OCI-M1 (cell line): ENCODE measurements at places on chromosomes 2 and 18.

- no peak for DNase-seq
These were observed 3.2 kb upstream of the MGAT4A start for GRCh38 chr2:98734162-98734561.

DNA sequence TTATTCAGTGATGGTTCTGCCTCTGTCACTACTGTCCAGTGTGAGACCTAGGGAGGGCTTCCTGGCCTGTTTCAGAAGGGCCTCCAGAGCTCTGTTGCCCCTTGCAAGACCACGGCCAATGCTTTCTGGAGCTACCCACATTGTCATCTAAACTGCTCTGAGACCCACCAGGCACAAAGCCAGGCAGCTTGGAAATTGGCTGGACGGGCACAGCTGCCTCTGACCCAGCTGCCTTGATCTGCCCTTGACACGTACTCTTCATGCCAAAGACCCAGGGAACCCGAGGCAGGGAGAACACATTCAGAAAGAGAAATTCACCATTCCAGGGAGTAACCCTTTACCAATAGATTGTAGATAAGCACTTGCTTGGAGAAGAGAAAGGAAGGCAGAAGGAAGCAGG is 183.7 kb upstream of the SIX2 start:
- no peak for DNase-seq

DNA sequence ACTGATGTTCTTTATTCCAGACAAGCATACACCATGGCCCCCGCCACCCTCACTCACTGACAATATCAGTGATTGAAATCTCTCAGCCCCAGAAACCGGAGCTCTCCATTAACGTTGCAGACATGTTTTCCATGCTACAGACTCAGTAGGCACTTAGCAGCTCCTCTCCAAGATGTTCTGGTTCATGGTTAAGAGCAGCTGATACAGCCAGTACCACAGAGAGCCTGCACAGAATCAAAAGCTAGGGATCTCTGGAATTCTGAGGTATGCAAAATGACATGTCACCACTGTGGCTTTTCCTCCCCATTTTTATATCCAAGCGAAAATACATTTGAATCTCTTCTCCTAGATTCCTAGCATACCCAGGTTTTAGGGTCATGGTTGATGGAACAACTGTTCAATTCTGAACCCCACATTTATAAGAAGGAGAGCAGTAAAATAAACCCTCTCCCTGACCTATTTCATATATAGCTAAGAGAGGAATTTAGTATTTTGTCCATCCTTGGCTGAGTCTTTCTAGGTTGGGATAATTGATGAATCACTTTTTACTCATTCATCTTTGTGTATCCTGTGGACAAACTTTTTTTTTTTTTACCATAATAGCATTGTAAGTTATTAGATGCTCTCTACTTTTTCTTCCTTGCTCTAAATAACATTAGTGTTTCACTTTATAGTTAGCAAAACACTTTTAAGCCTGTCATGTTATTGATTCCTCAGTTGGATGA is 488.4 kb upstream of the PIK3C3 start:
- DNase-seq: no peak

DNA sequence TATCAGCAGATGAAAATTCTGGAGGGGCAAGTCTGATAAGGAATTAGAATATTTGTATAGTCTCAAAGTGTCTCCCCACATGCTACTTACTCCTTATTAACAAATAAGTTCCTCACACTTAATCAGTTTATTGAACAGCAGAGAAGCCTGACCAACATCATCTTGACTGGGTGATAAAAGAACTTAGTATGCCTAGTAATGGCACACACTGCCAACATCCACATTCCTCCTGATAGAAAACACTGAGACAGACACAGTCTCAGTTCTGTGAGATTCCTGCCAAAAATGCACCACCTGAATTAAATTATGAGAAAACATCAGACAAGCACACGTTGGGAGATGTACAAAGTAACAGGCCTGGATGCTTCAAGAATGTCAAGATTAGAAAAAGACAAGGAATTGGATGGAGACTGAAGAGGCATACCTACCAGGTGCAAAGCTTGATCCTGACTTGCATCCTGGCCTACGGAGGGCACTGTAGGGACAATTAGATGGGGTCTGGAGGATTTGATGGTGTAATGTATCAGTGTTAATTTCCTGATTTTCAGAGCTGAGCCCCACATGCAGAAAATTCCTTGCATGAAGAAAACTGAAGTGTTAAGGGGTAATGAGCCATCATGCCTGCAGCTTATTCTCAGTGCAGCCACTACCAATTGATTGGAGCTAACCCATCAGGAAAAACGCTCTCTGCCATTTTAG is 200.4 kb upstream of the SH3BP4 start:
- no peak for DNase-seq

GRCh38 chr2:166128156-166128505 is 311 bp upstream of the SCN1A start:
- no peak for DNase-seq

GRCh38 chr2:181095486-181095885 is 115.1 kb downstream of the UBE2E3 start:
- no peak for DNase-seq

DNA sequence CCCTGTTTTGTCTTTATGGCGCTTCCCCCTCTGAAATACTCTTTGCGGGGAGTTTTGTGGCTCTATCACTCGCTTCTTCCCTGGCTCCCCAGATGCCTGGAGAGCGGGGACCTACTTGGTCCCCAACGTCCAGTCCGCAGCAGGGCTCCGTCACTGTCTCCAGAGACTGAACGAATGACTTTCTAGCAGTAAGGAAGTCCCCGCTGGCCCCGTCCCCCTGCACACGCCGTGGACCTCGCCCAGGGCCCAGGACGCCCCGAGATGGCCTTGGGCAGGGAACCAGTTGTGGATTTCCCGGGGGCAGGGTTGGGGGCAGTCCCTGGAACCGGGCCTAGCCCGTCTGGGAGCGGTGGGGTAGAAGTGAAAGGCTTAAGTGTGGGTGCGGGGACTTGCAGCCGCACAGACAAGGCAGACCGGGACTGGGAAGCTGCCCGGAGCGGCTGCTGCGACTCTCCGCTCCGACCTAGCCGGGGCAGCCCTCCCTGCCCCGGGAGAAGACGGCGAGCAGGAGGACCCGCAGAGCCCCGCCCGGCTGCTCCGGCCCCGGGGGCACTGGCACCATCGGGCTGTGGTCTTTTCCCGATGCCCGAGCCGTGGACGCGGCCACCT is 821 bp upstream of the EPHA4 start:
- no peak for DNase-seq

GRCh38 chr2:72859831-72860262 is 27.4 kb upstream of the SPR start:
- DNase-seq: peak; percentile 56

DNA sequence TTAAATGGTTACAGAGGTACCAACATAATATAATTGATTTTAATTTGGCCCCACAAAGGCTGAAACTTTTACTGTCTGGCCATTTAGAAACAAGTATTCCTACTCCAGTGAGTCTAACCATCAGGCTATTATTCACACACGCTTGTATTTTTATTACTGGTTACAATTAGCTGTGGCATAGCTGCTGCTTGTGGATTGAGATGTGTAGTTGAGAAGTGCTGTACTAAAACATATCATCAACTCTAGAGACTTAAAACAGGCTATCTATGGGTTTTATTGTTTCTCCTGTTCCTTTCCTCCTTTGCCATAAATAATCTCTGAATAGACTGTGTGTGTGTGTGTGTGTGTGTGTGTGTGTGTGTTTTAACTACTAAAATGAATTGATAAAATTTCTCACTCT is 530.2 kb downstream of the CCDC85A start:
- DNase-seq: no peak

- no peak for DNase-seq
These were observed 145.6 kb downstream of the PDE1A start for GRCh38 chr2:182281276-182281675.

DNA sequence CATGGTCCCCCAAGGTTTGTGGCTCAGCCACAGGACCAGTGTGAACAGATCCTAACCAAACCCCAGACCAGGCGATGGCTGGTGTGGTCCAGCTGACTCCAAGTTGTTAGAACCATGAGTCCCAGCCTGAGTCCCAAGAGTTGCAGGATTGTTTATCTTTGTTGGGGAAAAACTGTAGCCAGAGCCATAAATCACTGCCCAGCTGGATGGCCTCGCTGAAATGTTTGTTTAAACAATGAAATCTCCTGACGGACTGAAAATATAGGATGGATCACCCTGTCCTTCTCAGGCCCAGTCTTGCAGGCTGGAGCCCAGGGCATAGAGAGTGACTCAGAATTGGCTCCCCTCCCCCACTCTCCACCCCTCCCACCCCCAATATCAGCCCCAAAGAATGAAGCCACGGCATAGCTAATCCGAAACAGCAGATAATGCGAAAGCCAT is 36.4 kb downstream of the PKDCC start:
- DNase-seq: no peak

DNA sequence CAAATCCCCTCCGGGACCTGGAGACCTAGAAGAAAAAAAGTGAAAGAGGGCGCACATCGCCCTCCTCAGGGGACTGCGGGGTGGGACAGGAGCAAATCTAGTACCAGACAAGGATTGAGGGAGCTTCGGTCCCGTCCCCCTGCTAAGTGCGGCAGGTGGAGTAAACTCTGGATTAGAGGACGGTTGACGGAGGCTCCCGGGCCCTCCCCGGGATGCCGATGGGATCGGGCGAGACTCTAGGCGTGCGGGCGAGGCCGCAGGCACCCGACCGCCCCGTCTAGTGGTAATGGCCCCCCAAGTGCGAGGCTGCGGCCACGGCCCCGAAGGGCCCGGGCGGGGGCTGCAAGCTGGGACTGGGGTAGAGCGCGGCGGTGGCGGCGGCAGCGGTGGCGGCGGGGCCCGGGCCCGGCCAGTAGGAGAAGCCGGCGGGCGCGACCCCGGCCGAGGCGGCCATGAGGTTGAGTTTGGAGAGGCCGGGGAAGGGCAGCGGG is 3.5 kb downstream of the FEV start:
- DNase-seq: no peak

- no peak for DNase-seq
These were observed 8.0 kb downstream of the MYL12B start for GRCh38 chr18:3269914-3270299.

GRCh38 chr2:54866868-54867267 is 143.4 kb downstream of the EML6 start:
- DNase-seq: peak; percentile 45

DNA sequence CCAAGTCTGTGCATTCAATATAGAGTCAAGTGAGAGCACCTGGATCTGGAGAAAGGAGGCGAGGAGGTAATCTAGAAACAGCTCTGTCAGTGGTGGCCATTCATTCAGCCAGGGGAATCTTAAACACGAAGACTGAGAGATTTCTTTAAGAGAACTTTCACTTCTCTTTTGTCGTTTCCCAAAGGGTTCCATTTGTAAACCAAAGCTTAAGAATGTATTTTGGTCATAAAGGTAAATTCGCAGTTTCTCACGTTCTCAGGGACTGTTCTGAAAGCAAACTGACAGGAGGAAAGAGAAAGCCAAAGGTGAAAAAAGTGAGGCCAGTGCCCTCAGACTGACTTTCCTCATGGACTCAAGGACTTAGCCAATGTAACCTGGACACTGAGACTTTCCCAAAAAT is 513.5 kb downstream of the CMPK2 start:
- no peak for DNase-seq

DNA sequence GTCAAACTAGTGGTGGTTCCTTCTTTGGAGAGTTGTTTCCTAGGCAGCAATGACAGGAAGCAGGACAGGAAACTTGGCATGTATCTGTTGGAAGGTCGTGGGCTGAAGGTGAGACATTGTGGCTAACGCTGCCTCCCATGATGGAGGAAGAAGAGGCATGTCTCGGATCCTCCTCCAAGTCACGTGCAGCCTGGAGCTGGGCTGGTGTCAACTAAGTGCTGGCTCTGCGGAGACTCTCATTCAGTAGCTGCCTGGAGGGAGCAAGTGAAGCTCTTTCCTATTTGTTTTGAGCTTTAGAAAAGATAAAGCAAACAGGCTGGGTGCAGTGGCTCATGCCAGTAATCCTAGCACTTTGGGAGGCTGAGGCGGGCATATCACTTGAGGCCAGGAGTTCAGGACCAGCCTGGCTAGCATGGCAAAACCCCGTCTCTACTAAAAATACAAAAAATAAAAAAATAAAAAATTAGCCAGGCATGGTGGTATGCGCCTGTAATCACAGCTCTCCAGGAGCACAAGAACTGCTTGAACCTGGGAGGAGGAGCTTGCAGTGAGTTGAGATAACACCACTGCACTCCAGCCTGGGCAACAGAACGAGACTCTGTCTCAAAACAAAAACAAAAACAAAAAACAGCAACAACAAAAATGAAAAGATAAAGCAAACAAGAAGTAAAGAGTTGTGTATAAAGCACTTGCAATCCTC is 28.2 kb upstream of the INO80C start:
- DNase-seq: no peak

DNA sequence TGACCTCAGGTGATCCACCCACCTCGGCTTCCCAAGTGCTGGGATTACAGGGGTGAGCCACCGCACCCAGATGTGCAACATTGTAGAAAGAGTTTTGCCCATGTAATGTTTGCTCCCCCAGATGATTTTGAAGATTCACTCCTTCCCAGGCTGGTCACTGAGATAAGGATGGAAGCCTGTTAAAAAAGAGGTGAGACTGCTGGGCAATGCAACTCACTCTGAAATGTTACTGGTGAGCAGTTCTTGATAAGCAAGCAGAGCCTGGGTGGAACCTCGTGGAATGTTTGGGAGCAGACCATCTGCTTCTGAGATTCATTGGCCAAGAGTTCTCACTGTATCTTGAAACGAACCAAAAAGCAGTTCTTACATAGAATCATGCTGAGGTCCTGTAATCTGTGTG is 19.7 kb downstream of the GRP start:
- DNase-seq: peak; percentile 30

DNA sequence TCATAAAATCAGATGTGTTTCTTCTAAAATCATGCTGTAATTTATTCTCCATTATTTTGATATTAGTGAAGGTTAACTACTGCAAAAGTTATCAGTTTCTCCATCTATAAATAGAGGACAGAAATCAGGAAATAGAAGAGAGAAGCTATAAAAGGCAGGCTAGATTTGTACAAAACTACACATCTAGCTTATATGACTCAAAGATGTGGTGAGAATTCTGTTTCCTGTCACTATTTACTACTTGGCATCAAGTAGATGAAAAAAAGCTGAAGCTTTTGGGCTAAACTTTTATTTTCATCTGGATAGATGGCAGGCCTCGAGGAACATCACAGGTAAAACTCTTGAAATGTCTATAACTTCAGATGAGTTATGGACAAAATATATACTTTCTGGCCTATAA is 49.8 kb upstream of the NAB1 start:
- DNase-seq: no peak

- DNase-seq: peak; percentile 11
These were observed 520.9 kb downstream of the CPS1 start for GRCh38 chr2:211077216-211077767.

- no peak for DNase-seq
These were observed 25.7 kb downstream of the UPP2 start for GRCh38 chr2:158127380-158127804.

DNA sequence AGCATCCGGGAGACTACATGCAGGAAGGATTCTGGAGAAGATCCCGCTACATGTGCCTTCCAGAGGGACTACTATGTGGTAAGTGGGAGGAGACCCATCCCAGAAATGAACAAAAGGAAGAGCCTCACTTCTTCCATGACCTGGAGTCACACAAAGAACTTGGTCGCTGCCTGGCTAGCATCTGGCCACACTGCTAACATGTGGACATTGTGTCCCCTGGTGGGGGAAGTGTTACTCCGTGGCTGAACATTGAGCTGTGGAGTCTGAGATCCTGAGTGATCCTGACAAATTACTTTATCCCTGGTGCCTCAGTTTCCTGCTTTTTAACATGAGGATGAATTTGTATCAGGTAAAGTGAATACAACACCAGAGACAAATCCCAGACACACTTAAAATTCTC is 8.4 kb downstream of the SPP2 start:
- DNase-seq: no peak
